Stimulated activated CD4-positive, alpha-beta T cell treated with anti-CD3 and anti-CD28 coated beads, Interleukin-1b, Interleukin-23, amount 100 ng/mL, for 4 hours (primary cell): ENCODE measurements at places on chromosomes 2 and 18.

- DNase-seq = no peak
Measured at GRCh38 chr2:34787341-34787740, 1188.2 kb upstream of the FAM98A start.

GRCh38 chr2:56009758-56010458, 86.3 kb upstream of the EFEMP1 start:
- DNase-seq = no peak

- no peak for DNase-seq
Measured at GRCh38 chr2:88078643-88079172, 11.1 kb downstream of the SMYD1 start.

GRCh38 chr18:9918016-9918680, 4.3 kb downstream of the VAPA start:
- DNase-seq = no peak

DNA sequence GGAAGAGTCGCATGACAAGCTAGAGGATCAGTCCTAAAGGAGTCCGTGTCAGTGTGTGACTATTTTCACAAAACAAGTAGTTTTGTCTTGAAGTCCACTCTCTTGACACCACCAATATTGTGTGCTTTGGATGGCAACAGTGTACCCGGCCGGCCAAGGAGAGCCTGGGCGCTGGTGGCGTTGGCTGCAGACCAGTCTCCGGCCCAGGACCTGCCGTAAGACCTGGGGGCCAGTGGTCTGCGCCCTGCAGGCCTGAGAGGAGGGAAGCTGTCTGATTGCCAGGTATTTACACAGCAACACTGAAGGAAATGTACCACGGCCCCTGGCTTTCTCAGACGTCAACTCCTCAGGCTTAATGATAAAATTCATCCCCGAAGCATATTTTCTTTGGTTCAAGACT, 472.4 kb upstream of the SALL3 start:
- no peak for DNase-seq

DNA sequence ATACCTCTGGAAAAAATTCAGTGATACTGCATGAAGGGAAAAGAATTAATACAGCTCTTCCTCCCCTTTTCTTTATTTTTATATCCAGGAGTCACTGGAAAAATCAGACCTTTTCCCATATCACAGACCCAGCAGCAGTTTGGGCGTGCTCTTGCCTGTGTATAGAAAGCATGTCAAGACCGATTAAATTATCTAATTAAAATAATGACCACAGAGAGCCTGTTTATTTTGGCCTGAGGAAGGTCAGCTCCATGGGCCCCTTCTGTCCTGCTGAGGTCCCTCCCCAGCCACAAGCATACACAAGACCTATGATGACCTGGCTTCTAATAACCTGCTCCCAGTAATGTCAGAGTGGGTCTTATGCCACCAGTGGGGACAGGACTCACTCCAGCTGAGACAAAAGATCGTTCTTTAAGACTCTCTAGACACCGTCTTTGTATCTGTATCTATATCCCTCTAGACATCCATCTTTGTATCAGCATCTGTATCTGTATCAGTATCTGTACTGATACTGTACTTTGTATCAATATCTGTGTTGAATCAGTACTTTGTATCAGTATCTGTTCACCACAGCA, 147.8 kb downstream of the VAPA start:
- DNase-seq = no peak

- no peak for DNase-seq
Measured at GRCh38 chr2:224724331-224724730, 8.2 kb upstream of the CCDC195 start.

GRCh38 chr2:134677856-134678756, 40.7 kb downstream of the TMEM163 start:
- DNase-seq = no peak

GRCh38 chr2:237121321-237121720, 35.6 kb downstream of the COPS8 start:
- no peak for DNase-seq

DNA sequence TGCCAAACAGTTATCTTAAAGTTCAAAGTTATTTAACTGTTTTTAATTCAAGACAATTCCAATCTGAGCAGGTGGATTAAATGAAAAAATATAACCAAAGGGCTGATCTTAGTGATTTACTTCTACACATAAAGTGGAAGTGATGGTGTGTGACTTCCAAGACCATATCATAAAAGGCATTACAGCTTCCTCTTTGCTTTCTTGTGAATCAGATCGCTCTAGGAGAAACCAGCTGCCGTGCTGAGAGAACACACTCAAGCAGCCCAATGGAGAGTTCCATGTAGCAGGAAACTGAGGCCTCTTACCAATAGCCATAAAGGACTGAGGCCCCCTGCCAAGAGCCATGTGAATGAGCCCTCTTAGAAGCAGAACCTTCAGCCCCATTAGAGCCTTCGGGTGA, 197.4 kb downstream of the NBAS start:
- DNase-seq = no peak

DNA sequence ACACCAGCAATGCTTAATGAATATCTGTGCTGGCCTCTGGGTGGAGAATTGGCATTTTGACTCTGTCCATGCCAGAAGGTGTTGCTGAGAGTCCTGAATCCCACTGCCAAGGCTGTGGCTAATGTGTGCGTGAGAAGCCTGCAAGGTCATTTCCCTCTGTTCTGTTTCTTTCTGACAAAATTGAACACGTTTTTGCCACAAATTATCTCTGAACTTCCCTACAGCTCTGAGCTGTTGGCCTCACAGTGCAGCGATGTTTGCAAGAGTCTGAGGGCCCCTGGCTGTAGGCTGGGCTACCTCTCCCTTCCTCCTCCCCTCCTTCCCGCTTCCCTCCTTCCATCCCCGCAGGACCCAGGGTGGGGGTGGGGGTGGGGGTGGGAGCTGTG, 154.1 kb upstream of the HS6ST1 start:
- no peak for DNase-seq

- no peak for DNase-seq
Measured at GRCh38 chr2:209582281-209582680, 158.4 kb downstream of the MAP2 start.

DNA sequence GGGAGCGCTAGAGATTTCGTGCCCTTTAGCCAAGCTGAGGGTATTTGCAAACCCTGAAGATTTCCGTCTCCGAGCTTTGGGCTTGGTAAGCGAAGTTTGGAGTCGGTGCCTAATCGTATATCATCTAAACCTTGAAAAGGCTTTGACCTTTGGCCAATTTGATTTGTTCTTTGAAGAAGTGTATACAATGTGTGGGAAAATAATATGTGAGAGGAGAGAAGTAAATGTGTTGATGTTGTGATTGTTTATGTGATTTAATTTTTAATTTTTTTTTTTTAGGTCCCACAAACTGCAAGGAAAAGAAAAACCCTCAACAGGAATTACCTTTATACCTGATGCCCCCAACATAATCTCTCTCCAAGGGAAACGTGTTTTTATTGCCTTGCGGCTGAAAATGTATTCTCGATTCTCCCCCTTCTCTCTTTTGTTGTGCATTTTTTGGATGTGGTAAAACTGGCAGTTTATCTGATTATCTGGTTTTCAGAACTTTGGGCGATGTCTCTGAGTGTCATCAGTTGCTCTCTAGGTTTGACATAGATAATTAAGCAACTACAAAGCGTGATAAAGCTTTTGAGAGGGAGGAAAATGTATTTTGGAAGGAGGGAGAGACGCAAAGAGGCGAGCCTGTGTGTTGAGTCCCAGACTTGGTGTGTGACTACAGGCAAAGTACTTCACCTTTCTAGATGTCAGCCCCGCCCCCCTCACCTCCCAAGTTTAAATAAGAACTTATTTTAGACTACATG, 912 bp upstream of the FBXO11 start:
- DNase-seq = peak; percentile 18

DNA sequence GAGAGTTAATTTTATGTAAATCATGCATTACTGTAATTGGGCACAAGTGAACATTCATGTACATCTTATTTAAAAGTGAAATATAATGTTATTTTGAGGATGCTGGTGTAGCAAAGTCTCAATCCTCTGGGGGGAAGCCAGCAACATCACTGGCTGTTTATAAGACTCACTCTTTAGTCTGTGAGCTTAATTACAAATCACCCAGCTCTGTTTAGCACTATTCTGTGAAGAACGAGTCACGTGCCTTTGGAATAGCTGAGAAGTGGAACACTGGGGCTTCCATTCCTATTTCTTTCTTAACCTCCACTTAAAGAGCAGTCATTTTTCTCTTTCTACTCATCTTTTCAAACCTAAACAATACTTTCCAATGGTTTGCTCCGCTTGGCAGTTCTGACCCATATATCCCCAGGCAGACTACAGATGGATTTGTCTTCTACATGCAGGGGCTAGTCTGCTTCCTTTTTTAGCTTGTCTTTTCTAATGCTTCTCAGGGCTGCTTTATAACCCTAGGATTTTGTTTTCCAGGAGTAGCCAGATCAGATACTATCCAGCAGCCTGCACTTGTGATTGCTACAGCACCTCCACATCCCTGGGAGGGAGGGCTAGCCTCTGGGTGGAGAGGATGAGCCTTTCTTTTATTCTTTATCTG, 95.3 kb upstream of the CAVIN2 start:
- no peak for DNase-seq

- no peak for DNase-seq
Measured at GRCh38 chr2:212424082-212424481, 114.5 kb downstream of the ERBB4 start.

GRCh38 chr18:76370686-76371085, 124.4 kb downstream of the ZNF516 start:
- no peak for DNase-seq

- DNase-seq = no peak
Measured at GRCh38 chr2:197576631-197577030, 60.8 kb downstream of the MOB4 start.

- no peak for DNase-seq
Measured at GRCh38 chr2:76159042-76159648, 448.4 kb upstream of the GCFC2 start.

DNA sequence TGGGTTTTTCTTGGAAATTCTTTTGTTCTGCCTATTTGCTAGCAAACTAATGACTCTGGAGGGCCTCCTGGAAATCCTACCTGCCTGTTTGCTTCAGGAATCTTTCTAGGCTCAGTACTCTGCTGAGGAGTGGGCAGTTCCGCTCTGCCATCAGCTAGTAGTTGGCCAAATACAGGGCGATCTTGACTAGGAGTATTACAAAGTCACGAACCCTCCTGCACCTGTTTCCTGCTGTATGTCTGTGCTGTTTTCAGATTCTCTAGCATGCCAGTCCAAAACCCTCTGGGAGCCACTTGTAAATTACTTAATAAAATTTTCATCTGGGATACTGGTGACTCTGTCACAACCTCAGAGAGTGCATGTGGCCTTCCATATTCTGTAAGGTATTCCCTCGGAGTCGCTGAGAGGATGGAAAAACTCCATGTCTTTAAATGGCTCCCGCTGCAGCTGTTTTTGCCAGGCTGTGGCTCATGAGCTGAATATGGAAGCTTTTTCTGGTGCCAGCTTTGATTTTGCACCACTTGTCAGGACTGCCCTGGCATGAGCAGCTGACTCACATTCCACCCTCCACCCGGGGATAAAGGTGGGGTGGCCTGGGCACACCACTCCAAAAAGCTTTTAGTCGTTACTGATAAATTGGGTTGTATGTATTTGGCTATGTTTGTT, 123.0 kb downstream of the RTN4 start:
- no peak for DNase-seq

DNA sequence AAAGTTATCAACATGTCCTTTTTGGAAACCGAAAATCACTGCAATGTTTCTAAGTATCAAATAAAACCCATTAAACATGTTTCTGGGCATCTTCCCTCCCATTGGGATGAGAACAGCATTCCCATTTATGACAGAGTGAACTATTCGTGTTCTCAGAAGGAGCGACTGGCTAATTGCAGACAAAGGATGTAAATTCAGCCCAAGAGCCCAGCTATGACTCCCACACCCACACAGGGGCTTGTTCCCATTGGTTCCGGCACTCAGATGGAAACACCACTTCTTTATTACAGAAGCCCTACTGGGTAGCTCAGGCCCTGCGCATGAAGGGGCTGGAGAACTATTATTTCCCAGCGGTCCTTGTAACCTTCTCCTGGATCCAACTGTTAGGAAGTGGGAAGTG, 16.6 kb upstream of the NPAS2 start:
- DNase-seq = no peak

GRCh38 chr2:207512356-207512755, 17.4 kb upstream of the CREB1 start:
- no peak for DNase-seq

DNA sequence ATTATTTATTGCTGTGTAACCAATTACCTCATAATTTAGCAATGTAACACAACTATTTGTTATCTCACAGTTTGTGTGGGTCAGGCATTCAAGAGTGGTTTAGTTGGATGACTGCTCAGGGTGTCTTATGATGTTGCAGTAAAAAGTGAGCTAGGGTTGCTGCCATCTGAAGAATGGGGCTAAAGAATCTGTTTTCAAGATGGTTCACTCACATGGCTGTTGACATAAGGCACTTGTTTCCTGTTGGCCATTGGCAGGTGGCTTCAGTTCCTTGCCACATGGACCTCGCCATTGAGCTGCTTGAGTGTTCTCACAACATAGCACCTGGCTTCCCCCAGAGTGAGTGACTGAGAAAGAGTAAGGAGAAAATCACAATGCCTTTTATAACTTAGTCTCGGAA, 123.2 kb downstream of the TMEM17 start:
- DNase-seq = no peak

DNA sequence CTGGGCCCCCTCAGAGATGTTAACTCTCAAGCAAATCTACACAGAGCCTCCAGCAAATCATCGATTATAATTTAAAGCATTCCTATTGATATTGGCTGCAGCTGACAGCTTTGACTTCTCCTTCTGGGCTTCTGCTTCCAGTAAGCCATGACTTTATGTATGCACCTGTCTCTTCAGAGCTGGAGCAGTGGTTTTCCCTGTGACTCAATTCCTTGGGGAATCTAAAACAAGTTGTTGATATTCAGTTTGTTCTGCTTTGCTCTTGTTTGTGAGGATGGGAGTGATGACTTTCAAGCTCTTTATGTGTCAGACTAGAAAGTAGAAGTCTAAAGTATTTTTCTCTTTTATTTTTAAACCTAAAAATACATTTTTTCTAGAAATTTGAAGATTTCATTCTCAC, 45.1 kb upstream of the TNP1 start:
- no peak for DNase-seq

DNA sequence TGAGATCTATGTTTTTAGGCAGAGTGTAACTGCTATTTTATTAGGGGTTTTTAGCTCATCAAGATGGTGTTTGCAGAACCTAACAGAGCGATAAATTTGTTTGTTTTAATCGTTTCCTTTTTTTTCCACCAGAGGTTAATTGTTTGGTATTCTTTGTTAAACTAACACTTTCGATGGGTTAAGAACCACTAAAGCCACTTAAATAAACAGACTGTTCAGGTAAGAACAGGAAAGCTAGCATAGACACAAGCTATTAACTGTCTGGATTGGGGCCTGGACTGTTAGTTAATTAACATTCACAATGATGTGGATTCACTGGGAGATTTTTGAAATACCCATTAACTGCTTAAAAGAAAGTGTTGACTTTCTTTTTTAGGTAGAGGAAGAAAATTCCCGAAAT, 209.0 kb upstream of the COPS8 start:
- no peak for DNase-seq

- DNase-seq = no peak
Measured at GRCh38 chr2:122136056-122136455, 380.6 kb downstream of the TSN start.
